ENCODE measurements at places on chromosomes 3 and 15. TPM values are rescaled to one million over a fixed set of nuclear protein-coding genes. Genes with fewer than 3 reads are reported as not detected.
A peak's percentile ranks its signal among the peaks of the same experiment; 100 is the strongest.

GRCh38 chr3:36493051-36493450 is 112.7 kb downstream of the STAC start:
- peak; percentile 51 for DNase-seq

- DNase-seq, result no peak
These were observed 69.4 kb downstream of the BFSP2 start for GRCh38 chr3:133469140-133469731.

SAMMSON gene
- not detected for total RNA-seq

GRCh38 chr3:12349895-12350811 is 61.3 kb downstream of the PPARG start:
- DNase-seq, result peak; percentile 91

GRCh38 chr15:35851491-35851890 is 305.5 kb upstream of the DPH6 start:
- DNase-seq, result no peak

GOLGA8R gene
- 0.26 TPM for total RNA-seq

IGDCC3 gene
- total RNA-seq, result 0.13 TPM

- DNase-seq, result no peak
These were observed 4.8 kb downstream of the GASK1A start for GRCh38 chr3:42983927-42984326.

PAK2 gene
- 118 TPM for total RNA-seq

DNA sequence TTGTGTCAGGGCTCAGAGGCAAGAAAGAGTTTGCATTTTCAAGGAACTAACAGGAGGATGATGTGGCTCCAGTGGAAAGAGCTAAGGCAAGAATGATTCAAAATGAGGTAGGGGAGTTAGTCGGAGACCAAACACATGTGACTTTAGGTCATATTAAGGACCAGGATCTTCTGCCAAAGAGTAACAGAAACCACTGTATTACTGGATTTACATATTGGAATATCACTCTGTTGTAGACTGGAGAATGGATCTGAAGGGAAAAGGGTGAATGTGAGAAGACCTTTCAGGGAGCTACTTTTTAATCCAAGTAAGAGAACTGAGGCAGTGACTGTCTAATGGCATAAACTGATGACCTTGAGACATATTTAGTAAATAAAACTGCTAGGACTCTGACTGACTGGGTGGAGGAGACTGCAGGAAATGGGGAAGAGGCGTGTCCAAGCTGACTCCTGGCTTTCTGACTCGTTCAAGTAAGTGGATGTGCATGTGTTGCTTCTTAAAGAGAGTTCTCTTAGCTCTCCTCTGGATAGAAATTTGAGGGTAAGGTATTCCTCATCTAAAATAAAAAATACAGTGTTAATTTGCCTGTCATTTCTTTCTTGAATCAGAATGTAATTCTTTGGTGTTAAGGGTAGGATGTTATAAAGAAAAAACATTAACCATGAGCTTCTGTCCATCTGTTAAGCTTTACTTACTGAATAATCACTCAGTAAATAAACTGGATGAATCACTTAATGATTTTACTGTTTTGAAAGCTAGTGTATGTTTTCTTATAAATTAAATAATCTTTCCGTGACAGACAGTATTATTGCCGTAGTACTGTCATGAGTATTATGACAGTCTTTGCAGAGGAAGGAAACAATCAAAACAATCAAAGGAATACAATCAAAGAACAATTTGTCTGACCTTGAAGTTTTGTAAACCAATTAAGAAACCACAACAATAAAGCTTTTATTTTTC is 58.3 kb upstream of the CFAP20DC start:
- no peak for DNase-seq

DNA sequence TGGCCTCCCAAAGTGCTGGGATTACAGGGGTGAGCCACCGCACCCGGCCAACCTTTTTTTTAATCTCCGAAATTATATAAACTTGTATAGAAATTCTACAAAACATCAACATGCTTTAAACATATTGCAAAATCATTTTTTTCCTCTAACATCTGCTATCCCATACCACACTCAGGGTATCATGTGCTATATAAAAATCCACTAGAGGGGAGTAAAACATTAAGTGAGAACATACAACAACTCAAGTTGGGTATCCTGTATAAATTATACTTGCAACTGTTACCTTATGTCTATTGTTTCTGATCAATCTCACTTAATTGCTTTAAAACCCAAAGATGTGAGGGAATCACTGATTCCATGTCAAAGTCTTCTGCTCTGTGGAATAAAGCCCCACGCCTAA is 71.9 kb upstream of the FBN1 start:
- DNase-seq, result no peak

LRRC2 gene
- total RNA-seq, result under 0.01 TPM

DNA sequence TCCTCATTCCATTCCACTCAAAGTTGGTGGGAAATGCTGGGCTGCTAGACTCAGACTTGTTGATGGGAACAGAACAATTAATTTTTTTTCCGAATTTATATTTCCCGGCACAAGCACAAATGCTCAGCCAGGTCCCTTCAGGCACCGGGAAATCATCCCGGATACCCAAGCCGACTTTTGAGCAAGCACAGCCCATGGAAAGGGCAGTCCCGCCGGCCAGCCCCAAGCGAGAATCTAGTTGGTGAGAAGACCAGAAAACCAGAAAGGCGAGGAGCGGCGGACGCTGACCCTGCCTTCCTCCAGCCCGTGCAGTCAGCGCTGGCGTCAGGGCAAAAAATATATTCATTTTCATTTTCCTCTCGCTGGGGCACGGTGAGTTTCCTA is 763 bp upstream of the ZIC4 start:
- DNase-seq, result no peak

DYNLT2B gene
- total RNA-seq, result 6.1 TPM

- DNase-seq, result no peak
These were observed 122.3 kb downstream of the PTPRG start for GRCh38 chr3:61683549-61684236.

DNA sequence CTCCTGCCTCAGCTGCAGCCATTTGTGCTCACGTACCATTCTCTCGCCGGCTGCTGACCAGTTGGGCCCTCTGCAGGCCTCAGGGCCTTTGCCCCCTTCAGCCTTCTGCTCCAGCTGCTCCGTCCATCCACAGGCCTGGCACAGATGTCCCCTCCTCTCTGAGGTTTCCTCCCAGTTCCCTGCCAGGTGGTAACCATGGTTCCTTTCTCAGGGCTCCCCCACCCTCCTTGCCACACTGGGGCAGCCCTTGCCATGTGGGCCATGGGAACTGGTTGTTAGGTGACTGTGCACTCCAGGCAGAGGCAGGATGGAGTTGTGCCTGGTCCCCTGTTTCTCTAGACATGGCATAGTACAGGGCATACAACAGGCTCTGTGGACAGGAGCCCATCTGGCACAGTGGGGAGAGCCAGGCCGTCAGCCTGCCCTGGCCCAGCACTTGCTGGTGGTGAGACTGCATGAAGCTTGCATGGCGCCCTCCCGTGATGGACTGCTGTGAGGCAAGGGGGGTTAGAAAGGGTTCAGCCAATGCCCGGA is 148.9 kb downstream of the DNAJB8 start:
- DNase-seq, result no peak

DNA sequence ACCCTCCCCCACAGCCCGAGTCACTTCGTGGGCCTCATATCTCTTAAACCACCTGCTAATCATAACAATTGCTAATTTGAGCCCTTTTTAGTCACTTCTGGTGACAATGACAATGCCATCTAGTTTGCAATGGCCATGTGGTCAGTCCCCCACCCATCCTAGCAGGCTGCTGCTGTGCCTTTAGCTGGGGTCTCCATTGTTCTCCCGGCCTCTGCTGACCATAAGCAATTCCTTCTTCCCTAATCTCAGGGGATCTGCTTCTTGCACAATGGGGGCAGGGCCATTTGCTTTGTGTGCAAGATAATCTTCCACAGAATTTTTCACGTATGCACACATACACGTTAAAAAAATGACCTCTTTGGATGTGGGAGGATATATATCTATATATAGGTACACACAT is 406.1 kb upstream of the ONECUT1 start:
- DNase-seq, result no peak

PLA2G4F gene
- not detected for total RNA-seq

IGF2BP2 gene
- 26.8 TPM for total RNA-seq

IDH2 gene
- 113 TPM for total RNA-seq

DNA sequence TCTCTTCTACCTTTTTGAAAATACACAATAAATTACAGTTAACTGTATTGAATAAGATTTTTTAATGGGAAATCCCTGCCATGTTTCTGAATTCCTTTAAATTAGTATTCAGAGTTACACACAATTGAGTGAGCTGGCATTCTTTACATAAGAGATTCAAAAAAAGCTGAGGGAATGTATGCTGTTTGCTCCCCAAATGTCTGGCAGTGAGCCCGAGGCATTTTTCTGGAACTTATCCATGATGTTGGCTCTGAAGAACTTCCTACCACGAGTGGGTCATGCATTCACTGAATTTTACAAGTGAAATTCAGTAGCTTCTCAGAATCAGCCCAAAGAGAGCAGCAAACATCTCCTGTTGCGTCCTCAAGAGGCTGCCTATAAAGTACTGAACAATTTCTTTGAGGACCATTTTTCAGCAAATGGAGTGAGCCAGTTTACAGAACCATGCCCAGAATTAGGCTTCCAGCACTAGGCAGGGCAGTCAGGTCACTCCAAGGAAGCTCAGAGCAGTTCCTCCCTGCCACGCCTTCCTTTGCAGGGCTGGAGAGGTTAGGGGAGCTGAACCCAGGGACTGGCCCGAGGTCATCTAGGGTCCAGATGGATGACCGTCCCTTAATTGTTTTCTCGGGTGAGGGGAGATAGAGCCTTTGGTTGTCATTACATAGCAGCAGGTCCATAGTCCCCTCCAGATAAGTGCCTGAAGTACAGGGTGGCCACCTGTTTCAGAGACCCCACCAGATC is 21.2 kb downstream of the GABRA5 start:
- DNase-seq, result no peak

DNA sequence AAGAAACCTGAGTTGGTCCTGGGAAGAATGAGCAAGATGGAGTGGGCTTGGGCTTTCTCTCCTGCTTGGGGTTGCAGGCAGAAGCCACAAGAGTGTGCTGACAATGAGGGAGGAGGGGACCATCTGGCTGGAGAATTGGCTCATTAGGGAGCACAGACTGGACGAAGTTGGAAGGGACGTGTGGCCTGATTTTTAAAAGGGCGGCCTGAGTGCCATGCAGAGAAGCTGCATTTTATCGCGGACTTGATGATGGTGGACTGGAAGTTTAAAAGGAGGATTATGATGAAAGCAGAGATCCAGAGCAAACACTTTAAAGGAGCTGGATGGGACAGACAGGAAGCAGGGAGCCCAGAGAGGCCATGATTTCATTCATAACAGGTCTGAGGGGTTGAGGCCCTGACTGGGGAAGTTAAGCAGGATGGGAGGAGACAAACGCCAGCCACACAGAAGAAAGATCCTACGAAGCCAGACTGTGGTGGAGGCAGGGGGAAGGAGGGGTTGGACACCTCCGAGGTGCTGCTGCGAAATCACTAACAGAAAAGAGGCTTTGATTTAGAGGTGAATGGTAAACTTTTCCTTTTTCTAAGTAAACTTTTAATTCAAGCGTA is 23.6 kb downstream of the TLNRD1 start:
- no peak for DNase-seq

- DNase-seq, result no peak
These were observed 624.8 kb downstream of the MAGI1 start for GRCh38 chr3:65413891-65414290.

DNA sequence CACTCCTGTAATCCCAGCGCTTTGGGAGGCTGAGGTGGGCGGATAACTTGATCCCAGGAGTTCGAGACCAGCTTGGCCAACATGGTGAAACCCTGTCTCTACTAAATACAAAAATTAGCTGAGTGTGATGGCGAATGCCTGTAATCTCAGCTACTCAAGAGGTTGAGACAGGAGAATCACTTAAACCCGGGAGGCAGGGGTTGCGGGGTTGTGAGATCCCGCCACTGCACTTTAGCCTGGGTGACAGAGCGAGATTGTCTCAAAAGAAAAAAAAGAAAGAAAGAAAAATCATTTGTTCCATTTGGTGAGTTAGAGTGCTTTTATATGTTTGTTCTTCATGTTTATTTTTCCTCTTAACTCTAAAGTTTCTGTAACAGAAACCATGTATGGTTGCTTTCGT is 7.3 kb downstream of the NCK1 start:
- no peak for DNase-seq

- DNase-seq, result no peak
These were observed at the start of gene GCSAM for GRCh38 chr3:112132975-112133448. TSS of gene GCSAM (minus strand) at chr3:112133248. CDS start at chr3:112133120, 128 bp downstream.

GRCh38 chr3:139586420-139587017 is 47.0 kb upstream of the RBP1 start:
- no peak for DNase-seq

- no peak for DNase-seq
These were observed 72.7 kb downstream of the NUP210 start for GRCh38 chr3:13347390-13347950.

GRCh38 chr15:96381463-96381862 is 51.0 kb downstream of the NR2F2 start:
- no peak for DNase-seq

- no peak for DNase-seq
These were observed 156.7 kb downstream of the TJP1 start for GRCh38 chr15:29665444-29666003.

GRCh38 chr3:196590279-196590678 is 21.8 kb downstream of the FBXO45 start:
- DNase-seq, result no peak

GRCh38 chr3:188000361-188000861 is 153.5 kb upstream of the LPP start:
- DNase-seq, result peak; percentile 23

SHC4 gene
- 0.51 TPM for total RNA-seq

DNA sequence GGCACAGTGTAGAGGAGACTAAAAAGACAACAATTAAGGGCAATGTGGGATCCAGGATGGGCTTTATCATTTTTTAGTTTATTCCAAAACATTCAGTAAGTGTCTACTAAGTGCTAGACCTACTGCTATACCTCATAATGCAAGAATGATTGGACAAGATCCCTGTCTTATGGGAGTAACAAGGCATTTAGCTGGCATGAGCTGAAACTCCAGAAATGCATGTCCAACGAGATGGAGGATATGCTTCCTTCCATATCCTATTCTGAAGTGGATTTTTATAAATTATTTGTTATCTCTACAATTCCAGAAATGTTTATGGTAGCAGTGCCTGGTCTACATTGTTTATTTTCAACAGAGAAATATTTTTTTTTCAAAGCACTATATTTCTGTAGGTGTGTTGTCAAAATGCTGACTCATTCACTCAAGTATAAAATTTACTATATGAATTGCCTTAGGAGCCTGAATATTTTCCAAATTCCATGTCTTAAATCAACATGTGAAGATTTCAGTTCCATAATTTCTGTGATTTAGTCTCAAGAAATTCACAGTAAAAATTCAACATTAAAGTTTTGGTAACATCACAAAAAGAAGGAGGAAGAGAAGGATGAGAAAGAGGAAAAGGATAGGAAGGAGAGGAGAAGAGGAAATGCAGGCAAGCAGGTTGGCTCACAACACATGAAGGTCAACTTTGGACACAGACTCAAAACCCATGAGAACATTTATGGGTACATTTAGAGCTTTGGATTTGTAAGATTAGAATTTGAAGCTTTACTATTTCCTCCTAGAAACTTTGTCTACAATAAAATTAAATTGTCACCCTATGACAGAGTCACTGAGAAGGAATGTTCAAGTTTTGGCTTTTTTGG is 88.6 kb downstream of the P3H2 start:
- DNase-seq, result no peak

ATR gene
- total RNA-seq, result 20.6 TPM

Measured in dermis microvascular lymphatic vessel endothelial cell (primary cell).